ENCODE measurements at places on chromosomes 3 and 15. TPM values are rescaled to one million over a fixed set of nuclear protein-coding genes. Genes with fewer than 3 reads are reported as not detected.
A peak's percentile ranks its signal among the peaks of the same experiment; 100 is the strongest.

DNA sequence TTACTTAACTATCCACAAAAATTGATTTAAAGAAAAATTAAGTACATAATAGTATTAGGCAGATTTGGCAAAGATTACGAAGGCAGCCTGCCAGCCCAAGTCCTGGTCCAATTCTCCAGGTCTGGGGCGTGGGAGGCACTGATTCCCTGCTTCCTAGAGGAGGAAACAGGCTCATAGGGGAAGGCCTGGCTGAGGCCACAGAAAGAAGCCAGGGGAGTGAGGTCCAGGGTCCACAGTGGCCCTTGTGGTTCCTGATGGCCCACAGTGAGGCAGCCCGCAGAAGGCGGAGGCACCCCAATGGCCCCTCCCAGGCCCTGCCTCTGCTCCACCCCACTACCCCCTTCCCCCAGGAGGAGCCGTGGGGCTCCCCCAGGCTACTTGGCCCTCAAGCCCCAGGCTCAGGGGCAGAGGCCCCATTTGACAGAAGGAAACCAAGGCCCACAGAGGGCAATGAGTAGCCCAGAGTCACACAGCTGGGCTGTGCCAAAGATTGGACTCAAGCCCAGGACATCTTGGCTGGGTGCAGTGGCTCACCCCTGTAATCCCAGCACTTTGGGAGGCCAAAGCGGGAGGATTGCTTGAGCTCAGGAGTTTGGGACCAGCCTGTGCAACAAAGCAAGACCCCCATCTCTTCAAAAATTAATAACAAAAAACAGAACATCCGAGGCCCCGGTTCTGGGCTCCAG lies 21.0 kb downstream of the H1-8 start:
- H3K36me3 ChIP-seq, result no peaks in the 10 kb centered on the region
- no peaks in the 10 kb centered on the region for H3K4me1 ChIP-seq
- no peaks in the 10 kb centered on the region for H3K27me3 ChIP-seq
- H3K4me3 ChIP-seq, result no peak overlapping the region
- no peak overlapping the region for H3K27ac ChIP-seq

DNA sequence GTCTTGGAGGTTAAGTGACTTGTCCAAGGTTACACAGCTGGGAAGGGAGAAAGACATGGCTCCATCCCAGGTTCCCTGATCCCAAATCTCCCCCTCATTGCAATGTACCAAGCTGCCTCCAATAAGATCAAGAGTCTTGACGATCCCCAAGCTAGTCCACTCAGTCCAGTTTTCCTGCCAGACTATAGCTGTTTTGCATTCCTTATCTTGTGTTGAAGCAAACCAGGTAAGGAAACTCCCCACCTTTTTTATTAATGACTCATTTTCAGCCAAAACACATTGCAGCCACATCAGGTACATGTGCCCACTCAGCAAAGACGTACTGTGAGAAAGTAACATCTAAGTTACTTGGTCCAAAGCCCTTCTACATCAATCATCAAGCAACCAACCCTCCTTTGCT lies 41.9 kb downstream of the LIPC start:
- no peaks in the 10 kb centered on the region for H3K27me3 ChIP-seq
- no peaks in the 10 kb centered on the region for H3K36me3 ChIP-seq
- peaks cover 5% of the 10 kb centered on the region for H3K4me1 ChIP-seq
- H3K27ac ChIP-seq, result no peak overlapping the region

DNA sequence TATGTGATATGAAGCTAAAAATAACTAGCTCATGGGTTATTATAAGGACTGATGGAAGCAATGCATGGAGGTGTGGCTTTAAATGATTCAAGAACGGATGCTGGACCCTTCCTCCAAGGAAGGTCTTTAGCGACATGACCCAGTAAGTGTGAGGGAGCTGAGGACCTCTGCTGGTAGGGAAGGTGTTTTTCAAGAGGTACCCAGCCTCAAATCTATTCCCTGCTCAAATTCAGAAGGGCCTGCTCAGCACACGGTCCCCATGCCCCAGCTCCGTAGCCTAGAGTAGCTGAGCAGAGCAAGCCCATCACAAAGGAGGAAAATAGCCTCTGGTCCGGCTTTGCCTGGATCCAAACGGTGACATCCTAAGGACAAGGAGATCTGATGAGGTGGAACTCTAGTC lies 266.2 kb upstream of the IGF1R start:
- peaks cover 5% of the 10 kb centered on the region for H3K4me1 ChIP-seq
- peak; percentile 47 for DNase-seq
- H3K27ac ChIP-seq, result no peak overlapping the region
- no peaks in the 10 kb centered on the region for H3K27me3 ChIP-seq
- no peak overlapping the region for H3K4me3 ChIP-seq

The ZNF80 gene
- not detected for total RNA-seq

The ARL6 gene
- 12.0 TPM for total RNA-seq
